ENCODE measurements at places on chromosomes 2 and 18.
A peak's percentile ranks its signal among the peaks of the same experiment; 100 is the strongest.

DNA sequence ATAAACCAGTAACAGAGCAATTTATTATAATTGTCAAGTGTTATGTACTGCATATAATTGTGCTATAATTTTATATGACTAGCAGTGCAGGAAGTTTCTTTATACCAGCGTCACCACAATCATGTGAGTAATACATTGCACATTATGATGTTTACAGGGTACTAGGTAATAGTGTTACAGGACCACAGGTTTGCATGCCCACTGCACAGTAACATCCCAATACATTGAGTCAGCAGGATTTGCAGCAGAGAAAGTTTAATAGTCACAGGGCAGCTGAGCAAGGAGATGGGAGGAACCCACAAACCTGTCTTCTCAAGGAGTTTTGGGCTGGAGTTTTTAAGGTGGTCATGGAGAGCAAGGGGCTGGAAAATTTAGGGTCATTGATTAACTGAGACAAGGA is 1042.9 kb upstream of the ACVR2A start:
- no peak for DNase-seq

- DNase-seq = no peak
Observed at GRCh38 chr2:106839849-106840595, 45.9 kb downstream of the ST6GAL2 start.

- DNase-seq = no peak
Observed at GRCh38 chr2:48081317-48081628, 175.0 kb upstream of the FBXO11 start.

GRCh38 chr2:212811921-212812320 is 273.3 kb upstream of the ERBB4 start:
- no peak for DNase-seq

DNA sequence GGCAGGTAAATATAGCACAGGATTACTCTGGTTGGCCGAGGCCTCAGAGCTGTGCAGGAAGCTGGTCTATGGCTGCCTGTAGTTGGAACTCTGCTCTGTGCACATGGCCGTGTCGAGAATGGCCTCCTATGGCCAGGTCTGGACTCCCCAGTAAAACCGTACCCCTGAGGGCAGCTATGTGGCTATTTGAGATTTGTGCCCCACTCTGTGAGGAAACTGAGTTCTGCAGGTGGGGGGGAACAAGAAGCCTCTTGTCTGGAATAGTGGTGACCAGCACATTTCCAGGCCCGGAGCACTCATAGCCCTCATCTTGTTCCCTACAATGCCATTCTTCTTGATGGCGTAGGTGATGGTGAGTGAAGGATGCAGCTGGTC is 15.0 kb upstream of the TEX51 start:
- DNase-seq = no peak

- DNase-seq = no peak
Observed at GRCh38 chr18:26017929-26018328, 72.5 kb downstream of the SS18 start.

DNA sequence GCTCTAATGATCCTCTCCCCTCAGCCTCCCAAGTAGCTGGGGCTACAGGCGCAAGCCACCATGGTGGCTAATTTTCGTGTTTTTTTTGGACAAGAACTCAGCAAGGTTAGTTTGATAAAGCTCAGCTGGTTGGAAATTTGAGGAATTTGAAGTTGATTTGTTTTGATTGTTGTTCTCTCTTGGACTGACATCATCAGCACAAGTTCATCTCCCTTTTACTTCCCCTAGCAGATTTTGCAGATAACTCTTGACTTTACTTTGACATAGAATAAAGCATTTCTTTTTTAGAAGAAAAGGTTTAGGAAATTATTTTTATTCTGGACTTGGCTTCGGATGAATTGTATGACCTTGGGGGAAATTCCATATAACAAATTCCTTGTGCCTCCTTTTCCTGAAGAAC is 74.9 kb upstream of the DLX2 start:
- no peak for DNase-seq

GRCh38 chr2:101823347-101823791 is 125.9 kb downstream of the MAP4K4 start:
- peak; percentile 84 for DNase-seq

GRCh38 chr2:64637931-64638330 is 15.8 kb downstream of the SERTAD2 start:
- DNase-seq = no peak

DNA sequence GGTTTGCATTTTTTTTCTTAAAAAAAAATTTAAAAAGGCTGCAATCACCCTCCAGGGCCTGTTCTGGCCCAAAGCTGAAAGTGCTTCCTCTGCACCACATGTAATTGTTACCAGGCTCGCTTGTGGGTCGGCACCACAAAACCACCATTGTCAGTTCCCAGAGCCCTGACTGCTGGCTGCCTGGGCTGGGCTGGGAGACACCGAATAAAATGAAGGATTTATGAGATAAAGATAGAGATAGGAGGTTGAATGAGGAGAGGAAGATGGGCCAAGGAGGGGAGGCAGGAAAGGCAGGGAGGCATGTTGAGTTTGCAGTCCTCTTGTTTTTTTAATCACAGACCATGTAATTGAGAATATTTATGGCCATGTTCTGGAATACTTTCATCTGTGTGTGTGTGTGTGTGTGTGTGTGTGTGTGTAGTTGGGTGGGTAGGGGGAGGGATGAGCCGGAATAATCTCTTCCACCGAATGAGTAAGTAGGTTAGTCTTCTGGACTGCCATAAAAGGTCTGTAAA is 14.7 kb downstream of the NRP2 start:
- no peak for DNase-seq

GRCh38 chr2:176137252-176137580 is 7.7 kb downstream of the HOXD8 start:
- no peak for DNase-seq

GRCh38 chr18:8212896-8213780 is 396.1 kb upstream of the RAB12 start:
- DNase-seq = no peak

DNA sequence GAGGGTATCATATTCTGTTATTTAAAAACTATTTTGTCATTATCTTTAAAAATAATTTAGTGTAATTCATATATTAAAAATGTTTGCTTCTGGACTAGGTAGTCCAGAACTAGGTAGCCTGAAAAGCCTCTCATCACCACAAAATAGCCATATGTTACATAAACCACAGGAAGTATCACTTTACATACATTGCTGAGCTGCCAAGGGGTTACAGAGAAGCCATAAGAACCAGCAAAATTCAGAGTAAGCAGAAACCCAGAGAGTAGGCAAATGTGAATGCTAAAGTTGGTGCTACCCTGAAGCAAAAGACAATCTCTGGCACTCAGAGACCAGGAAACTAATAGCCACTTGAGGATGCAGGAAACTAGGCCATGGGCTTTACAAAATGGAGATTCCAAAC is 60.9 kb downstream of the LOXHD1 start:
- DNase-seq = no peak

DNA sequence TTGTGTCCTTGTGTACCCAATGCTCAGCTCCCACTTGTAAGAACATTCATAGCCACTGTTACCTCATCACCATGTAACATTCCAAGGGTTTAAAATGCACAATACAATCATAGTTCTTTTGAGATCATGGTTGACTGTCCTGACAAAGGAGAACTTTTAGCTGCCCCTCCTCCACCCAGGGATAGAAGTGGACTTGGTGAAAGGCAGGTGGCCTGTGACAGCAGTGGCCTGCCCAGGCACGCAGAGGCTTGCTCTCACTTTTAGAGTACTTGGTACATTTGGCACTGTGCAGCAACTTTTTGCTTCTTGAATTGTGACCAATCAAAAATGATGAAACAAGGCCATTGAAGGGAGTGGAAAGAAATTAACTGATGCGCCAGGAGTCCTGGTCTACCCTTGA is 108.7 kb downstream of the ANKRD44 start:
- no peak for DNase-seq

- DNase-seq = no peak
Observed at GRCh38 chr2:215749092-215749957, 264.0 kb downstream of the MREG start.

GRCh38 chr2:226467221-226467620 is 332.4 kb downstream of the IRS1 start:
- DNase-seq = no peak

DNA sequence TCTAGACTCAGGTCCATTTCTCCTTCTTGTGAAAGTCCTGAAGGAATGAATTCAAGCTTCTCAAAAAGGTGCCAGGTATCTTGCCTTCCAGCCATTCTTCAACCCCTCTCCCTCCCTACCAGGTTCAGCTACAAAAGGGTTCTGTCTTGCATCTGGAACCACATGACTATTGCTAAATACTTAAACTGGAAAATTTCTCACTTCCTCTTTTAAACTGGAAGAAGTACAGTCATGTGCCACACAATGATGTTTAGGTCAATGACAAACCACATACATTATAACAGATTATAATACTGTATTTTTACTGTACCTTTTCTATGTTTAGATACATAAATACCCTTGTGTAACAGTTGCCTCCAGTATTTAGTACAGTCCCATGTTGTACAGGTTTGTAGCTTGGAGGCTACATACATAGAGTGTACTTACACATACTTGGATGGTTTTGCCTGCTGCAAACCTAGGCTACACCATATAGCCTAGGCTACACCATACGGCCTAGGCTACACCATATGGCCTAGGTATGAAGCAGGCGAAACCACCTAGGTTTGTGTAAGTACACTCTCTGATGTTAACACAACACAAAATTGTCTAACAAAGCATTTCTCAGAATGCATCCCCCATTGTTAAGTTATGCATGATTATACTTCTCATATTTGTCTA is 142.0 kb upstream of the DNMT3A start:
- no peak for DNase-seq

DNA sequence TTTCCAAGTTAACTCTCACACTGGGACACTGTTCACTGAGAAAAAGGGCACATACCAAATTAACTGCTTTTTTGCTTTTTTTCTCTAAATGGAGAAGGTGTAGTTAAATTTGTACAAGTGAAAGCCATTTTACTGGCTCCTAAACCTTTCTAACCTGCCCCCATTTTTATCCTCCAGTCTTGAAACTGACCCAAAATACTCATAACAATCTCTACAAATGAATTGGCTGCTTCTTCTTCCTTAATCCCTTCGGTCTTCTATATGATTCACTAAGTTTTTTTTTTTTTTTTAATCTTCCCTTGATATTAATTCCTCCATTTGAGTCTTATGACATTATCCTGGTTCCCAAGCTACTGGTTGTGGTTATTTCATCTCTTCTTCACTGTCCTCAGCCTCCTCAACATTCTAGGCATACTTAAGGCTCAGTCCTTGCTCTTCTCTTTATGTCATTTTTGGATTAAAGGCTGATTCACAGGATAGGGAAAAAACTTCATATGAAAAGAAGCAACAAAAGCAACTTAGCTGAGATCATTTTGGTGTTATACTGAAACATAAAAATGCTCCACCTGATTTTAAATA is 19.8 kb downstream of the ORC2 start:
- DNase-seq = no peak

- peak; percentile 33 for DNase-seq
Observed at GRCh38 chr2:181656450-181657291, at the start of gene CERKL. TSS of gene CERKL (minus strand) at chr2:181657105. CDS start at chr2:181657006, 99 bp downstream.

GRCh38 chr2:178731300-178731699 is 75.9 kb downstream of the TTN start:
- no peak for DNase-seq

GRCh38 chr2:52629944-52630343 is 1137.7 kb upstream of the CHAC2 start:
- no peak for DNase-seq

GRCh38 chr2:208358758-208359631 is 47.6 kb upstream of the PTH2R start:
- DNase-seq = no peak

GRCh38 chr2:4515871-4516761 is 812.7 kb downstream of the DCDC2C start:
- DNase-seq = no peak

- DNase-seq = no peak
Observed at GRCh38 chr2:23637011-23637778, 252.2 kb downstream of the KLHL29 start.

DNA sequence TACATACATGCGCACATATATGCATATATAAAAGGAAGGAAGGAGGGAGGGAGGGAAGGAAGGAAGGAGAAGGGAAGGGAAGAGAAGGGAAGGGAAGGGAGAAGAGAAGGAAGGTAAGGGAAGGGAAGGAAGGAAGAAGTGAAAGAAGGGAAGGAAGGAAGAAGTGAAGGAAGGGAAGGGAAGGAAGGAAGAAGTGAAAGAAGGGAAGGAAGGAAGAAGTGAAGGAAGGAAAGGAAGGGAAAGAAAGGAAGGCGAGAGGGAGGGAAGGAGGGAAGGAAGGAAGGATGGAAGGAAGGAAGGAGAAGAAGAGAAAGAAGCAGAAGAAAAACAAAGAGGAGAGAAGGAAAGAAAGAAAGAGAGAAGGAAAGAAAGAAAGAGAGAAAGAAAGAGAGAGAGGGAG is 16.9 kb downstream of the COL6A3 start:
- DNase-seq = no peak

- DNase-seq = no peak
Observed at GRCh38 chr18:35038881-35039491, 2.2 kb upstream of the MAPRE2 start.

GRCh38 chr2:20618468-20618885 is 32.4 kb downstream of the HS1BP3 start:
- no peak for DNase-seq

- DNase-seq = no peak
Observed at GRCh38 chr18:43751203-43751602, 473.9 kb upstream of the SYT4 start.

DNA sequence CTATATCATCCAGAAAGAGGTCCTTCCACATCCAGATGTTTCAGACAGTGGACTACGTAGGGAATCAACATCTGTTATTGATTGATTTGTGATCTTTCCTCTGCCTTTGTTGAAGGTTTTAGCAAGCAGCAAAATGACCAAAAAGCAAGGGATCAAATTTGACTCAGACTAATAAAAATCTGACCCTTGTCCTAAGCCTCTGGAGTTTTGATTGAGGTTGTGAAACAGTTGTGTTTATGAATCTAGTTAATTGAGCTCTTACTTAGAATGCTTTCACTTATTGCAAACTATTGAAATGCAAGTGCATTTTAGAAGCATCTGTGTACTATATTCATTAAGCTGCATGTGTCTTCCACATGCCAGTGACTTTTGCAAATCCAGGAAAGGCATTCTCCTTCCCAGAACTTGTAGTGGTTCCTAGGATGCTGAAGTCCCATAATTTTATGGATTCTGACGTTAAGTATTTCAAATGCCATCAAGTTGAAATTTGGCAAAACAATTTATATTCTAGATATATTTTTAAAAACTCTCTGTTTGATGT is 116.0 kb downstream of the MTX2 start:
- no peak for DNase-seq

GRCh38 chr2:154587739-154588138 is 110.8 kb upstream of the KCNJ3 start:
- no peak for DNase-seq

- no peak for DNase-seq
Observed at GRCh38 chr2:31404302-31404701, 10.2 kb downstream of the XDH start.

- peak; percentile 57 for DNase-seq
Observed at GRCh38 chr2:64260817-64261216, 116.6 kb upstream of the PELI1 start.

- no peak for DNase-seq
Observed at GRCh38 chr2:180787330-180787729, 193.1 kb upstream of the UBE2E3 start.

DNA sequence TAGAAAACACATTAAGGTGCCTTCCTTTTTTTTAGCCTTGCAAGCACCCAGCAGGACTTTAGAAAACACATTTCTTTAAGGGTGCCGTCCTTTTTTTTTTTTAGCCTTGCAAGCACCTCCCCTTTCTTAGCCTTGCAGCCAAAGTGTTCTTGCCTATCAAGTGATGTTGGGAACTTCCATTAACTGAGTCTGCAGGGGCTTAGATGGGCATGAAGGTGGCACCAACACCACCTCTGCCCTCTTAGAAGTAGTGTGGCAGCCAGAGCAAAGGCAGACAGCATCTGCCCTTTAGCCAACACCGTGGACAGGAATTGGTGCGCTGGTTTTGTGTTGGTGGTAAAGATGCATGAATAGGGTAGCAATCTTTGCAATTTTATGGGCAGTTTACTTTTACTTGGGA is 211.6 kb upstream of the SP5 start:
- no peak for DNase-seq
